ENCODE measurements at places on chromosomes 2 and 18.

DNA sequence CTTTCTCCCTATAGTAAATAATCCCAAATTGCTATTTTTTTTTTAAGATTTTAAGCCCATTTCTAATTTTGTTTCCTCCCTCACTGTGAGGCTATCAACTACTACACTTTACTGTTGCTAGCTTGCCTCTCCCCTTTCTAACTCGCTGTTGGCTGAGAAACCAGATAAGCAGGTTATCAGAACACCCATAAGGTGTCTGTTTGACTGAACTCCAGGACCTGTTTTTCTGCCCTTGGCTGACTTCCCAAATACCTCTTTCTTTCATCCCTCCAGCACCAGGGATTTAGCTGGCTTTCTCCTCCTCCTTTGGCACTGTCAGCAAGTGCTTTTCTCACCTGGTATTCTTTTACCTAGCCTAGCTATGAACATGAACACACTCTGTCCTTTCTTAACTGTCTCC, 11.1 kb downstream of the TRAK2 start:
- DNase-seq = no peak

DNA sequence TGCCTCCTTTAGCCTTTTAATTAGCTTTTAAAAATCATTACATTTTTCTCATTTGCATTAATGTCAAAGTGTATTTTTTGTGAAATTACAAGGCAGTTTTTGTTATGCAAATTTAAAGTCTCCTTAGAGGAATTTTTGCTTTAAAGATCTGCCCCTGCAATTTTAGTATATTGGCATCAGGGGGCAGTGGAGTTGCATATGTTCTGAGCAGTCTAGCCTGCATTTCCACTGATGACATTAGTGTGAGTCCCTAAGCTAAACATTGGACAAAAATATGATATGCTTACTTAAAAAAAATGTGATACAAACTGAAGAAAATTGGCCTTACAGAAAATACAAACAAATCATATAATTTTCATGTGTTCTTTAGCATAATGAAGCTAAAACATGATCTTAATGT, 426.5 kb downstream of the SLC4A3 start:
- no peak for DNase-seq

GRCh38 chr2:230896346-230897115, 28.5 kb downstream of the GPR55 start:
- DNase-seq = no peak

DNA sequence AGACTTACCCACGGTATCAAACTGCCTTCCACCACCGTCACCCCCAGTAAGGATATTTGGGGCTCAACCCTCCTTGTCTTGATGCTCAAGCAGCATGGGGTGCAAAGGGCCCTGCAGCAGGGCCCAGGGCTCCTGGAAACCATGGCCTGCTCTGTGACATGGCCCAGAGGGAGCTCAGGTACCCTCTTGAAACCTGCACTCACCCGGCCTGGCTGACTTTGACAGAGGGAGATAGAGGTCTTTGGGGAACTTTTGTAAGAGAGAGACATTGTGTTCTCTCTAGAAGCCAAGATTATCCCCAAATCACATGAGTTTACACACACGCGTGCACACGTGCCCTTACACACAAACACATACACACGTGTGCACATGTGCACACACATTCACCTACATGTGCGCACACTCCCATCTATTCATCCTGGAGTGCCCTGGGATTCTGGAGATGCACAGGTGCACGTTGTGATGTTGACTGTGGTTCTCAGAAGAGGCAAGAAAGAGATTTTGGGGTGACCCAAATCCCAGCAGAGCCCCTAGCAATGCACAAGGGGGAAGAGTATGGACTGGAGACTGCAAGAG, 19.6 kb upstream of the KCNK3 start:
- DNase-seq = no peak

- DNase-seq = no peak
Observed at GRCh38 chr2:174014699-174015070, 49.5 kb upstream of the SP3 start.

- no peak for DNase-seq
Observed at GRCh38 chr2:117058366-117058765, 756.1 kb upstream of the DDX18 start.

GRCh38 chr2:179226961-179227259, 37.7 kb downstream of the SESTD1 start:
- DNase-seq = no peak

DNA sequence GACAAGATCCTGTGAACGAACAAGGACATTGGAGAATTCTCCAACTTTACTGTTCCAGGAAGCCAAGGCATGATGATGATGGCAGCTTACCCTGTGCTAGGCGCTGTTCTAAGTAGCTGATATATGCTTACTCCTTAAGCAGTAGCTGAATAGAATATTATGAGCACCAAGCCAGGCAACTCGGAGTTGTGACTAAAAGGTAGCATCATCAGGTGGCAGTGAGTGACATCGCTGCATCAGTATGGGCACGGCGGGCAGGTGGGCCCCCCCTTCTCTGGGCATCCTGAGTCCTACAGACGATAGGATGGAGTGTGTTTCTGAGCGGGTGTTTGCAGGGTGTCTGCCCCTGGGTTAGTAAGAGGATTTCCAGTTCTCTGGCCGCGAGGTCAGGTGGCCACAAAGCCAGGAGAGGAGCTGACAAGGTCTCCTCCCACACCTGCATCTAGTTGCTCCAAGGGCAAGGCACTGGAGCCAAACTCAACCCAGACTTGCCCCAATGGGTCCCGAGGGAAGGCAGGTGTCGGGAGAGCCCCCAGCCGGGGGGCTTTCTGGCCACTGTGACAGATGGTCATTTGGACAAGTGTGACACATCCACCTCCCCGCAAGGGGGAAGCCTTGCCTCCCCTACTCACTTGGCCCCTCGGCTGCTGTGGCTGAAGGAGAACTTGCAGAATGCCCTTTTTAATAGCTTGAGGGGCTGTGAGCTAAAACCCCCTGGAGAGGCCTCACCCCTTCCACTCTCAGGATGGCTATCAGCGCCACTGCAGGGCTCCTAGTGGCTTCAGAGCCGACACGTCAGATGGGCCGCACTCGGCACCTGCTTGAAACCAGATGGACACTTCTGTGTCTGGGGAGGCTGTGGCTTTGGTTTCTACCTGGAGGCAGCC, 55.5 kb downstream of the CRACDL start:
- DNase-seq = no peak

DNA sequence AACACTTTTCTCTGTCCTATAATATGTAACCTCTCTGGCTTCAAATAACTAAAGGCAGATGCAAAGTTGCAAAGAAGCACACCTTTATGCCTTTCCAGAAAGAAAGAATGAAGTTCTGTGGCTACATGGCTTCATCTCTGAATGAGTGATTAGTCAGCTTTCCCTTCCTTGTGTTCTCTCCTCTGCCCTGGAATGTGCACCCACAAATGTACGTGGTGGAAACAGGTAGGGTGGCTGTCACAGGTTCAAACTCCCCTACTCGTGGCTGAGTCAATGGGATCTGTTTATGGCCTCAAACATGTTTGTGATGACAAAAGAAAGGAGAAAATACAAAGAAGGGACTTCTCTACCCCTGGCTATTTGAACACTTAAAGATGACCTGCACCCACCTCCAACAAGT, 55.5 kb upstream of the ACVR2A start:
- no peak for DNase-seq

DNA sequence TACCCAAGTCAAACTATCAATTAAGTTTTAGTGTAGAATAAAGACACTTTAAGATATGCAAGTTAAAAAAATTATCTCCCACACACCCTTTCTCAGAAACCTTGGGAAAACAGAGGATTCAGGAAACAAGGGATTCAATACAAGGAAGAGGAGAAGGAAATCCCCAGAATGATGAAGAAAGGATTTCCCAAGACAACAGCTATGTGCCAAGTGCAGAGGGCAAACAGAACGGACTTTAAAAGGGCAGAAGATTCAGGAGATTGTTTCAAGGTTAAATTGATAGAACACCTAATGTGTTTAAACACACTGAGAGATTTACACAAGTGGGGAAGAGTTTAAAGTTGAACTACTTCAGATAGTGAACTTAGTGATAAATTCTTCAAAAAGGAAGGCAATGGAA, 71.5 kb upstream of the EPAS1 start:
- DNase-seq = no peak

DNA sequence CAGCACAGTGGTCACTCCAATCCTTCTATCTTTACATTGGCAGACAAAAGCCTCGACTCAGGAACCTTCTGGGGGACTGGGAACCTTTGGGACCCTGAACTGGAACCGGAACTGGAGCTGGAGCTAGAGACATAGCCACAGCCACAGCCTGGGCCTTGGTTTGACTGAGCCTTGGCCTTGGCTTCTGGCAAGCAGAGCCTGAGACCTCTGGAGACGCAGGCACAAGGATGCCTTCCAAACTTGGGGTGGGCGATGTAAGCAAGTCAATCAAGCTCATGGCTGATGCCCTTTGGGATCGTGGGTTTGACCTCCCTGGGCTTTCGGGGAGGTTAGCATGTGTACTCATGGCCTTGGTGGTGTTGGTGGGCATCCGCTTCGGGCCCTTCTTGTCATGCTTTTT, 619.3 kb downstream of the MBD2 start:
- DNase-seq = no peak

- DNase-seq = no peak
Observed at GRCh38 chr2:237894986-237895543, 35.6 kb downstream of the RAMP1 start.

GRCh38 chr2:218888341-218888740, 7.7 kb downstream of the WNT10A start:
- DNase-seq = no peak

DNA sequence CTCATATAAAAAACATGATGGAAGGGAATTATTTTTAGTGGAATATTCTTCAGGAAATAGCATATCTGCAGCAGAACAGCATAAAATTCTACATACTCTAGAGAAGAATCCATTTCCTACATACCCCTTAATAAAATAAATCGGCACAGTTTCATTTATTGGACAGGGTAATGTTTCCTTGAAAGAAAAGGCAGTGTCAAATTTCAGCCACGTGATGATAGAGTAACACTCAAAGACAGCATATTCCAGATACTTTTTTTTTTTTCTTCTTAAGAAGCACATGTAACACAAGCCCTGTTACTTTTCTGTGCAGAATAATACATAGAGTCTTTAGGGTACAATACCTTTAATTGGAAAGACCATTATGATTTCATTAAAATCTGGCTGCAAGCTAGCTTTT, 204.4 kb downstream of the SRBD1 start:
- DNase-seq = no peak

- DNase-seq = no peak
Observed at GRCh38 chr2:145421841-145422240, 901.9 kb upstream of the ZEB2 start.

DNA sequence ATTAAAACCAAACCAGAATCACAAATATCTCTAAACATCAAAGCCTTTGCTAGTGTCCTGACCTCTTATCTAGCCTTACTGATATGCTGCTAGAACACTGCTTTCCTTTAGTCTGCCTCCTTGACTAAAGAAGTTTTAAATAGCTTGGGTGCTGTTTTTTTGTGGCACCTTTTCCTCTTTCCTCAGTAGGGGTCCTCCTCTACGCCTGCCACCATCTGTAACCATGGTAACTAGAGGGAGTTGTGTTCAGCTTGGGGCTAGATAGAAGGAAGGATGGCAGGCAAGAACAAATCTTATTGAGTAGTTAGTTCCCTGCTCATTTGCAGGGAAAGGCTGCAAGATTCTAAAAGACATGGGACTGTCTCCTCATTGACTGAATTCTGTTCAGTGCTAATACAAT, 86.0 kb downstream of the TAF4B start:
- DNase-seq = no peak

GRCh38 chr18:48994044-48994651, 43.4 kb upstream of the SMAD7 start:
- no peak for DNase-seq

DNA sequence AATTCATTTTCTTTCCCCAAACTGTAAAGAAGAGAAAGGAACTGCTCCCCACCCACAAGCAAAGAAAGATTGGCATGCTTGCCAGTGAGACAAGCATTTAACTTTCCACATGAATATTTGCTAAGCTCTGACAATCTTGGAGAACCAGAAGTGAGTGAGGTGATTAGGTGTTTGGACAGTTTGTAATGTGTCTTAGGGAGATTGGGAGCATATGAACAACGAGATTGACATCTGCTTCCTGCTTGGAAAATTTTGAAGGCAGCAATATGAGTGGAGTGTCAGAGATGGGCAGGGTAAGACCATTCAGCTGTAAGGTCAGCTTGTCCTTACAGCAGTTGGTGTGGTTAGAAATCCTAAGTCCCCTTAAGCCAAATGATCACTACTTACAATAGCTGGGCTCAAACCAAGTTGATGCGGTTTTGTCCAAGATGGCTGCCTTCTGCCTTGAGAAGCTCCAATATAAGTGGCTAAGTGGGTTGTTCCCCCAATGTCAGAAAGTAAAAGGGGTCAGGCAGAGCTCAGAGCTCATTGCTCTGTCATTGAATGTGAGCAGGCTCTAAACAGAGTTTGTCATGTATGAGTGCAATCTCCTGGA, 36.0 kb upstream of the GALNT5 start:
- no peak for DNase-seq

GRCh38 chr2:159078443-159078842, 110.0 kb downstream of the TANC1 start:
- DNase-seq = no peak

DNA sequence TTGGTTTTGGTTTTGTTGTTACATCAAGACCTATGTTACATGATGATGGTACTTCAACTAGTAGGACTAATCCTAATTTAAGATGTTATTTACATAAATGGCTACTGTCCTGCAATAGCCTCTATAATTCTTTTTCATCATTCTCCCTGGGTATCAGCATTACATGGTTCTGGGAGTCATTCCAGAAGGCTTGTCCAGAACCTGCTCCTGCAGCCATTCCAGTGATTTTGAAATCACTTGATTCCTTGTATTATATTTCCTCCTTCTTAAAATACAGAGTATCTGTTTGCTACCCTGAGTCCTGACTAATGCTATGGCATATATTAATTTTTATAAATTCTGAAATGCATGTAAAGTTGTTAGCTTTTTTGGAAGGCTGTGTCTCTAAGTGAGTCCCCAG, 400.5 kb upstream of the MEIS1 start:
- no peak for DNase-seq

- no peak for DNase-seq
Observed at GRCh38 chr2:4090668-4091630, 387.6 kb downstream of the DCDC2C start.

DNA sequence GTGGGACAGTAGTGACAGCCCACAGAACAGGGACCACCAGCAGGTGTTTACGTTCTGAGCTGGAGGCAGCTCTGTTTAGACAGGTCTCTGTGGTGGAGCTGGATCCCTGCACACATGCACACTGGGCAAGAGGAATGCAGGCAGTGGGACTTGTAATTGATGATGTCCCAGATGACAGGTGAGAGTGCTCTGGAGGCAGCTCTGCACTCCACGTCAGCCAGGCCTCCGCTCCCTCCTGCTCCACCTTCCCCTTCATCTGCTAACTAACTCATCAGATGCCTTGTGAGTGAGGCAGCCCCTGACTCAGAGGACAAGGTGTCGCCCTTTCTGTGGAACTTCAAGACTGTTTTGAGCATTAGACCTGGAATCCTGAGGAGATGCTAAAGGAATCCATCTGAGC, 53.2 kb downstream of the SH3YL1 start:
- DNase-seq = no peak

DNA sequence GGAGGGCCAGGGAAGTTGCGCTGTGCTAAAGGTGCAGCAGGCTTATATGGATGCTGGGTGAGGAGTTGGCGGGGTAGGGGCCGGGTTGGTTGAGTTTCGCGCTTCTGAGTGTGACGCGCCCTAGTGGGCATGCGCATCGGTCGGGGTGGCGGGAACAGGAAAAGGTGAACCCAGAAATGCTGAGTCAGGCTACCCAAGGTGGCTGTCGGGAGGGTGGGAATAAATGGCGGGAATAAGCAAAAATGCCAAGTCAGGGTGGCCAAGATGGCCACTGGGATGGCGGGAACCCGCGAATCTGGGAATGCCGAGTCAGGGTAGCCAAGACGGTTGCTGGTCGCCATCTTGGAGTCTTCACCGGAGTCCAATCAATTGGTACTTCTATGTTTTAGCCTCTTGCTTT, 580.0 kb downstream of the SUCLG1 start:
- DNase-seq = no peak

Data from activated T-helper 1 cell treated with anti-CD3 and anti-CD28 coated beads, Interleukin-2, amount 50 U/mL, for 16 hours (primary cell).